Pancreas (tissue), 10 donors: ENCODE measurements at places on chromosomes 3 and 15.
A peak's percentile ranks its signal among the peaks of the same experiment; 100 is the strongest.

DNA sequence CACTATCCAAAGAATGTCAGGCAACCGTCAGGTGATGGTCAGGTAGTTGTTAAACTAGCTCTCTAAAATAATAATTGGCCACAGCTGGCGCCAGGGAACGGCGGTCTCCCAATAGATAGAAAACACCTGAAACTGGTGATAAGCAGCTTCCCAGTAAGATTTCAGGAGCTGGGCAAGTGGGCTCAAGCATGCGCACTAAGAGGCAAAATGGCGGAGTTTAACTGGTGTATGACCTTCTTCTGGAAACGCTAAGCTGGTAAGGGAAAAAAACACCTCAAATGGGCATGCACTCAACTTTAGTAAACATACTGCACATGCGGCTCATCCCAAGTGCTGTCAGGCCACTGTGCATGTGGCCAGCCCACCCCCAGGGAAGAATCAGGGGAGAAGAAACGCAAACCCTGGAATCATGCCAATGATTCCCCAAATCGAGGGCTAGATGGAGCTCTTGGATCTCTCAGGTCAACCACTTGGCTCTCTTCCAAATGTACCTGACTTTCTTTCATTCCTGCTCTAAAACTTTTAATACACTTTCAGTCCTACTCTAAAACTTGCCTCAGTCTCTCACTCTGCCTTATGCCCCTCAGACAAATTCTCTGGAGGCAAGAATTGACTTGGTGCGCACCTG is 195.0 kb downstream of the ZNF621 start:
- H3K27ac ChIP-seq: no peak overlapping the region
- no peaks in the 10 kb centered on the region for H3K4me1 ChIP-seq
- H3K27me3 ChIP-seq: no peaks in the 10 kb centered on the region
- H3K36me3 ChIP-seq: no peaks in the 10 kb centered on the region

DNA sequence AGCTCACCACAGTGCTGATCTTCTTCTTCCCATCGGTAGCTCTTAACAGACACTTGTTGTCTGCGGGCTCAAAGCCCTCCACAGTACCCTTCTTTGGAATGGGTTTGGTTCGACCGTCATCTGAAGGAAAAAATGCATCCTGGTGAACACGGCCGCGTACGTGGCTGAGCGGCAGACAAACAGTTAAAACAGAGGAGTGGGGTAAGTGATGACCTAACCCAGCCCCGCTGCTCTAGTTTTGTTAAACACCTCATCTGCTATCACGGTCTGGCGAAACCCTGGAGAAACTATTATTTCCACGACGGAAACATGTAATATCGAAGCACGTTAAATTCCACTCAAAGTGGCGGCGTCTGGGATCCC is 725 bp downstream of the SRP14 start:
- peaks cover 33% of the 10 kb centered on the region for H3K36me3 ChIP-seq
- DNase-seq: no peak
- H3K27ac ChIP-seq: peak overlapping the region; percentile 85
- H3K4me3 ChIP-seq: peak overlapping the region; percentile 74
- H3K27me3 ChIP-seq: no peaks in the 10 kb centered on the region
- H3K4me1 ChIP-seq: peaks cover 6% of the 10 kb centered on the region

DNA sequence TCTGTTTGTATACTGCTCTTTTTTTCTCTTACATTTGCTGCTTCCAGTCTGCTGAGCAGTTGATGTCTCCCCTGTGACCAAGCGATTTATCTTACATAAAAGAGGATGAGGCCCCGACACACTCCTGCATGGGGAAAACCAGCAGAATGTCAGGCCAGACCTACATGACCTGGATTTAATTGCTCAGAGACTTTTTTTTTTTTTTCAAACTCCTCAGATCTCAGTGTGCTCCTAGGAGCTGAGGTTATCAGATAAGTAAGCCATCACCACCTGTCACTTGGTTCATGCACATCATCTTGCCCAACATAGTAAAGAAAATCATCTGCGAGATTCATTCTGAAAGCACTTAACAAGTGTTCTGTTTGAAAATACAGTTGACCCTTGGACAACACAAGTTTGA is 163.1 kb downstream of the PLCL2 start:
- no peak overlapping the region for H3K4me3 ChIP-seq
- H3K27ac ChIP-seq: no peak overlapping the region
- no peaks in the 10 kb centered on the region for H3K27me3 ChIP-seq
- H3K4me1 ChIP-seq: no peaks in the 10 kb centered on the region
- no peak for DNase-seq

- H3K36me3 ChIP-seq: no peaks in the 10 kb centered on the region
- H3K4me1 ChIP-seq: no peaks in the 10 kb centered on the region
- H3K4me3 ChIP-seq: no peak overlapping the region
Observed at GRCh38 chr15:94586099-94586498, 354.7 kb downstream of the MCTP2 start.

GRCh38 chr3:37054370-37054769 is 61.1 kb downstream of the MLH1 start:
- no peaks in the 10 kb centered on the region for H3K4me1 ChIP-seq
- H3K27me3 ChIP-seq: no peaks in the 10 kb centered on the region
- peaks cover 16% of the 10 kb centered on the region for H3K36me3 ChIP-seq
- H3K27ac ChIP-seq: no peak overlapping the region
- H3K4me3 ChIP-seq: no peak overlapping the region
- no peak for DNase-seq

- H3K4me3 ChIP-seq: no peak overlapping the region
- H3K27ac ChIP-seq: no peak overlapping the region
- H3K4me1 ChIP-seq: peaks cover 11% of the 10 kb centered on the region
- H3K36me3 ChIP-seq: no peaks in the 10 kb centered on the region
- no peaks in the 10 kb centered on the region for H3K27me3 ChIP-seq
Observed at GRCh38 chr15:40875991-40876730, 2.1 kb upstream of the RHOV start.

DNA sequence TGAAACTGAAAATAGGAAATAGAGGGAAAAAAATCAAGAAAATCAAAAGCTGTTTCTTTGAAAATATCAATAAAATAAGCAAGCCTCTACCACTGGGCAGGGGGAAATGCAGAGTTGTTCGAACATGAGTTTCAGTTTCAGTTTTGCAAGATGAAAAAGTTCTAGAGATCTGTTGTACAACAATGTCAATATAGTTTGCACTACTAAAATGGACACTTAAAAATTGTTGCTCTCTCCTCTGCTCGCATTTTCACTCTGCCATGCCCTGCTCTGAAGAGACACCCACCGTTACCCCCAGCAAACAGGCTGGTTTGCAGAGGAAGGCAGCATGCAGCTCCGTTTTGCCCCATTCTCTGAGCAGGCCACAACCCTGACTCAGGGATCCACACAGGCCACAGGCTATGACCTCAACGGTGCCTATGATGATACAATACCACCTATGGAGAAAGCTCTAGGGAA is 64.5 kb downstream of the ZNF148 start:
- H3K27ac ChIP-seq: no peak overlapping the region
- no peaks in the 10 kb centered on the region for H3K36me3 ChIP-seq
- H3K4me3 ChIP-seq: no peak overlapping the region
- DNase-seq: no peak
- no peaks in the 10 kb centered on the region for H3K4me1 ChIP-seq

DNA sequence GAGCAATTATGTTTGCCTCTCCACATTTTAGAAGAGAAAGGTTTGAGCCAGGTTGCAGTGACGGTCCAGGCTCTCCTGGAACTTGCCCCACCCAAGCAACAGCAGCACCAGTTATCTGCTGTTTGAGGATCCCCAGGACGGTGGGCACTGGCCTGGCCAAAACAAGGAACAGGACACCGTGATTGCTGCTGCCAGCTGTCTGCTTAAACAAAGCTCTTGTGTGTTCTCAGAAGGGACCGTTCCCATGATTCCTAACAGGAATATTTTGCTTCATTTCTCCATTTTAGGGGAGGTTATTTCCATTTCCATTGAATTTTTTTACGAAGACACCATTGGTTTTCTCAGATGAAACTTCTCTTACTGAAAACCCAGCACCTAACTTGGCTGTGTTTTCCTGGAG is 66.4 kb upstream of the RPL35A start:
- DNase-seq: no peak
- no peak overlapping the region for H3K27ac ChIP-seq
- H3K36me3 ChIP-seq: no peaks in the 10 kb centered on the region
- no peaks in the 10 kb centered on the region for H3K27me3 ChIP-seq
- no peaks in the 10 kb centered on the region for H3K4me1 ChIP-seq

DNA sequence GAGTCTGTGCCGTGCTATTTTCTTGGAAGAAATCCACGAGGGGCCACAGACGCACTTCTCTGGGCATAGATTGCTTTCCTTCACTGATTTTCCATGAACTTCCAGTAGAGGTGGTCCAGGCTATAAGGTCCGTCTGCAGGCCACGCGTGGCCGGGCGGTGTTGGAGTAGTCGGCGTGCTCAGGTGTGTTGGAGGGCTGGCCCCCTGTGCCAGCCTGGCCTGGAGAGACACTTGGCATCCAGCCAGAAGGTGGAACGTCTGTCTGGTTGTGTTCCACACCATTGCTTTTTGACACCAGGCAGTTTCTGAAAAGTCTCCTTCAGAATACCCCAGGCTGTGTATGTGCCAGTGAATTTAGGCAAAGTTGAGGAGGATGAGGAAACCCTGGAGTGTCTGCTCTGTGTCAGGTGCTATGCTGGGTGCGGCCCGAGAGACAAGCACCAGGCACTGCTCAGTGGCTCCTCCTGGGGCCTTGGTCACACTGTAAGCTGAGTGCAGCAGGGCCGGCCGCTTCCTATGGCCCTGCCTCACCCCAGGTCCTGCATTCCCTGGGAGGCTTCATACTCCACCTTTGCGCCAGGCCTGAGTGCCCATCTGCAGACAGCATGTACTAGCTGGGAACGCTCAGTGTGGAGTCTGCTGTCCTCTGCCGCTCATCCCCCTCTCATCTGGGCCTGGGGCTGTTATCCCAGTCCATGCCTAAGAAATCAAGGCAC is 52.1 kb upstream of the TAMM41 start:
- H3K36me3 ChIP-seq: no peaks in the 10 kb centered on the region
- no peaks in the 10 kb centered on the region for H3K27me3 ChIP-seq
- no peak for DNase-seq
- H3K4me1 ChIP-seq: no peaks in the 10 kb centered on the region

DNA sequence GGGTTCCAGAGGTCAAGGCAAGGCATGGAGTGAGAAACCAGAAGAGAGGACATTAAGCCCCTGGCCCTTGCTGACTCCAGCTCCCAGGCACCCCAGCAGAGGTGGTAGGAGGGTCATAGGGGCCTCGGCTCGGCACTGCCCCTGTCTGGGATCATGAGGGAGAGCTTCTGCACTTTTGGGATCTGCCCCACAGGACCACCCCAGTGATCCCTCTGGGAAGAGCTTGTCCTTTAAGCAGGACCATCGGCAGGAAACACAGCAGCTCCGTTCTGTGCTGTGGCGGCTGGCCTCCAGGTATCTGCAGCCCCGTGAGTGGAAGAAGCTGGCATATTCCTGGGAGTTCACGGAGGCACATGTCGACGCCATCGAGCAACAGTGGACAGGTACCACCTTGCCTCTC is 35.5 kb downstream of the ANKDD1A start:
- no peaks in the 10 kb centered on the region for H3K4me1 ChIP-seq
- no peaks in the 10 kb centered on the region for H3K27me3 ChIP-seq
- H3K4me3 ChIP-seq: no peak overlapping the region
- no peak for DNase-seq

- H3K36me3 ChIP-seq: no peaks in the 10 kb centered on the region
- no peaks in the 10 kb centered on the region for H3K27me3 ChIP-seq
- no peak overlapping the region for H3K27ac ChIP-seq
- H3K4me1 ChIP-seq: no peaks in the 10 kb centered on the region
- no peak for DNase-seq
Observed at GRCh38 chr3:67897351-67898336, 243.2 kb upstream of the SUCLG2 start.

- no peaks in the 10 kb centered on the region for H3K27me3 ChIP-seq
- no peaks in the 10 kb centered on the region for H3K36me3 ChIP-seq
- H3K27ac ChIP-seq: peak overlapping the region; percentile 51
- DNase-seq: peak; percentile 55
- peak overlapping the region; percentile 54 for H3K4me3 ChIP-seq
Observed at GRCh38 chr3:171459137-171459941, 866 bp downstream of the TNIK start.

- no peak overlapping the region for H3K4me3 ChIP-seq
- H3K4me1 ChIP-seq: no peaks in the 10 kb centered on the region
- no peaks in the 10 kb centered on the region for H3K36me3 ChIP-seq
- no peak overlapping the region for H3K27ac ChIP-seq
Observed at GRCh38 chr3:101995371-101996046, 146.2 kb downstream of the NFKBIZ start.

- H3K36me3 ChIP-seq: no peaks in the 10 kb centered on the region
- H3K4me3 ChIP-seq: no peak overlapping the region
- no peaks in the 10 kb centered on the region for H3K4me1 ChIP-seq
Observed at GRCh38 chr3:27080258-27080525, 289.0 kb downstream of the NEK10 start.

GRCh38 chr3:52086461-52086860 is 30.1 kb upstream of the DUSP7 start:
- H3K4me1 ChIP-seq: no peaks in the 10 kb centered on the region
- H3K36me3 ChIP-seq: no peaks in the 10 kb centered on the region
- no peak overlapping the region for H3K27ac ChIP-seq
- no peaks in the 10 kb centered on the region for H3K27me3 ChIP-seq
- peak; percentile 2 for DNase-seq
- no peak overlapping the region for H3K4me3 ChIP-seq

DNA sequence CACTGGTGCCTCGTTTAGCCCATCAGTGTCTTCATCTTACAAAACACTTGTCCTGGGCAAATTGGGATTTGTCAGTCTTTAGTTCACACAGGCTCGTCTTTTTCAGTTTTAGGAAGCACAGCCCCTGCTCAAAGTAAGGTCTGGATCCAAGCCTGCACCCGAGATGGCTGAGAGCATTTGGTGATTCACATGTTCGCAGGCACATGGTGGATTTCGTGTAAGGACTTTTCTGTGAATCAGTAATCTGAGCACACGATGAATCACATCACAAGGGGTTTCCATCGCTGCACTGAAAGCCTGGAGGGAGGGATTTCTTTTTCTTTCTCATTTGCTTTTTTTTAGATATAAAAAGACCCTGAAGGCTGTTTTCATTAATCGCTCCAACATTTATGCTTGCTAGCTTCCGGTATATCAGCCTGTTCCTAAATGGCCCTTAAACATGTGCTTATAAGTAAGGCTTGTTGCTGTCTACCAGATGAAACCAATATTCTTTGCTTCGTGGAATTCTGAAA is 435.6 kb upstream of the ATP10A start:
- H3K27ac ChIP-seq: no peak overlapping the region
- no peaks in the 10 kb centered on the region for H3K36me3 ChIP-seq
- no peak overlapping the region for H3K4me3 ChIP-seq
- H3K4me1 ChIP-seq: no peaks in the 10 kb centered on the region
- no peaks in the 10 kb centered on the region for H3K27me3 ChIP-seq

GRCh38 chr3:46883054-46883829 is 5.7 kb downstream of the PTH1R start:
- H3K27me3 ChIP-seq: no peaks in the 10 kb centered on the region
- H3K36me3 ChIP-seq: no peaks in the 10 kb centered on the region
- no peaks in the 10 kb centered on the region for H3K4me1 ChIP-seq
- no peak for DNase-seq
- no peak overlapping the region for H3K27ac ChIP-seq

DNA sequence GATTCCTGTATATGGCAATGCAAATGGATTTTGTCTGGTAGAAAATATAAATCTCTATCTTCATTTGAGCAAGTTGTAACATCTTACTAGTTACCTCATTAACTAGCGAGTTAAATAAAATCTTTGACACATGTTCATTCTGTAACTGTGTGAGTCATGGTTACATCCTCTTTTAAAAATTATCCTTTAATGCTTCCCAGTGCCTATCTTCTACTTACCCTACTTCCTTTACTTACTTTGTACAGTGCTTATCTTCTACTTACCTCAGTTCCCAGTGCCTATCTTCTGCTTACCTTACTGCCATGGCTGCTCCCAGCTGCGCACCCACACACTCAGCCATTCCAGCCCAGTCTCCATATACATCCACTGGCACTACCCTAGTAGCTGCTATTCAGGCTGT is 71.9 kb upstream of the GOLGA8B start:
- DNase-seq: no peak
- H3K27ac ChIP-seq: no peak overlapping the region
- no peaks in the 10 kb centered on the region for H3K4me1 ChIP-seq
- H3K4me3 ChIP-seq: no peak overlapping the region
